ENCODE measurements at places on chromosomes 2 and 18.

DNA sequence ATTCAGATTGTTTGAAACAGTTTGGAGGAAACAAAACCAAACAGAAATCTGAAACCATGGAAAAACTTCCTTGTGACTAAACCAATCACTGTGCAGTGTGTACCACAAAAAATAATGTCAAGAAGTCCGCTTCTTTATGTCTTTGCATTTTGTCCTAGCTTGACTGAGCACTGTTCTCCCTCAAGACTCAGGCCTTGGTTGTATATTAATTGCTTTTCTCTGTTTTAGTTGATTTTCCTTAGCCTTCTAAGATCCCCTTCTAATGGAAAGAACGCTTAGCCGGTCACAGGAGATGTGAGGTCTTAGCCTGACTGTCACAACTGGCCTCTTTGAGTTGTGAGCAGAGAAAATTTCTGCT is 56.6 kb downstream of the LCLAT1 start:
- no peak for DNase-seq

DNA sequence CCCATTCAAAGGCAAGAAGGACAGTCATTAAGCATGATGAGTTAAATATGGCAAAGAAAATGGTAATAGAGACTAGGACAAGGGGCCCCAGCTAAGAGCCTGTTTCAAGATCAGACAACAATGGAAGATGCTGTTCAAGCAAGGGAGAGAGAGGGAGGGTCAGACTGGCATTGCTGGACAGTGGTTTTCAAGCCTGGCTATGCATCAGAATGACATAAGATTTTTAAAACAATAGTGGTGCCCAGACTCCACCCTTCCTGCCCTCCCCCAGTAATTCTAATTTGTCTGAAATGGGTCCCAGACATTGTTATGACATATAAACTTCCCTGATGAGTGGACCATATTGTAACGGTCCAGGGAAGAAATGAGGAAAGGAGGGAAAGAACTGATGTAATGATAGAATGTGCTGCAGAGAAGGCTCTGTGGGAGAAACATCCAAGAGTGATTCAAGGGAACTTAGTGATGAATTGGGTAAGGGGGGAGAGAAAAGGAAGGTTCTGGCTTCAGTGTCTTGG is 112.9 kb upstream of the TRIB2 start:
- no peak for DNase-seq

- DNase-seq, result no peak
Measured at GRCh38 chr2:227036527-227036926, 127.5 kb downstream of the COL4A4 start.

DNA sequence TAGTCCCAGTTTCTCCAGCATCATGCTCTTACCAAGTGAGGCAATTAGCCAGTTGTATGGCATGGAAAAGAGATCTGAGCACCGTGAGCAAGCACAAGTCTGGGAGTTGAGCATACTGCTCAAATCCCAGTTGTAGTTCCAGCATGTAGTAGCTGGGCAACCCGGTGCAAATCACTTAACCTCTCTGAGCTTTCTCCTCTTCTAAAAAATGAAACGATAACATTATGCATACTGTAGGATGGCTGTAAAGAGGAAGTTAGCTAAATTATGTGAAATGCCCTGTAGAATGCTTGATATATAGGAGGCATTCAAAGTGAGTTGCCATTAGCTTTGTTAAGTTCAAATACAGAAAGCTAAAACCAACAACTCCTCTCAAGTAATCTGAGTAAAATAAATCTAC is 164.0 kb upstream of the ZEB2 start:
- DNase-seq, result no peak

DNA sequence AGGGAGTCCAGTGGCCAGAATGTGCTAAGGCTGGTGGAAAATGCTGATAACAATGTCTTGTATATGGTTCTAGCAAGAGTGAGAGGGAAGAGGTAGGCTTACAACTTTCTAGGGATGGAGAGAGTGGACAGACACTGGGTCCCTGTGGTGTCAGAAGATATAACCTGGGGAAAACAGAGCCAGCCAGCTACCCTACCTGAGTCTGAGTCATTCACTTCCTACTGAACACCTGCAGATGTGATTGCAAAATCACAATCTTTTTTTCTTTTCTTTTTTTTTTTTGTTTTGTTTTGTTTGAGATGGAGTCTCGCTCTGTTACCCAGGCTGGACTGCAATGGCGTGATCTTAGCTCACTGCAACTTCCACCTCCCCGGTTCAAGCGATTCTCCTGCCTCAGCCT is 7.3 kb downstream of the TET3 start:
- DNase-seq, result no peak

DNA sequence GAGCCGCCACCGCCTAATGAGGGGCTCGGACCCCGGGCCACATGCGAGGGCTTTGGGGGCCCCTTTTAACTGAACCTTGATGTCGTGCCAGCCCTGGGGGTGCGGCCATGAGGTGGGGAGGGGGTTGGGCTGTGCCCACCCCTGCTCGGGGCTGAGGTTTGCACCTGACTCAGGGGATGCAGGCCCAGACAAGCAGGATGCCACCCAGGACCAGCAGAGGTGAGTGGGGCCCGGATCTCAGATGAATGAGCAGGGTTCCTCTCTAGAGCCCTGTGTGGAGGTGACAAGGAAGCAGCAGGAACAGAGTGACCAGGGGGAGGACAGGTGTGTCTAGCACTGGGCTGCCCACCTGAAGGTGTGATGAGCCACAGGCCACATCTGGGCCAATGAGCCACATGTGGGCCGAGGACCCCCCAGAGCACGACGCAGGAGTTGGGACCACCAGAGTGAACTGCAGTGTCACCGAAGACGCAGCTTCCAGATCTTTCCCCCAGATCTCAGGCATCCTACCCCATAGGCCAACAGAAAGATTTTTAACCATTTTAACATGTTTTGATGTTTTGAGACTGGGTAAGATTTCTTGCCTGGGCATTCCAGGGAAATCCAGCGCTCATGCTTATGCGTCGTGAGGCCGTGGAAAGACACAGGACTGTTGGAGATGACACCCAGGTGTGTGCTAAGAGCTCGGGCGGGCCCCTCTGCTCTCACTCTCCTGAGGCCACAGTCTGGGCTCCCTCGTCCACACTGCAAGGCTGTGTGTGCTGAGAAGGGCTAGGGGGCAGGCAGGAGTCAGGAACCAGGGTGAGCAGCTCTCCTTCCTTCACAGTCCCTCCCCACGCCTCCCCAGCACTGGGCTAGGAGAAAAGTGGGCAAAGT is 73.6 kb downstream of the DDX1 start:
- DNase-seq, result no peak

DNA sequence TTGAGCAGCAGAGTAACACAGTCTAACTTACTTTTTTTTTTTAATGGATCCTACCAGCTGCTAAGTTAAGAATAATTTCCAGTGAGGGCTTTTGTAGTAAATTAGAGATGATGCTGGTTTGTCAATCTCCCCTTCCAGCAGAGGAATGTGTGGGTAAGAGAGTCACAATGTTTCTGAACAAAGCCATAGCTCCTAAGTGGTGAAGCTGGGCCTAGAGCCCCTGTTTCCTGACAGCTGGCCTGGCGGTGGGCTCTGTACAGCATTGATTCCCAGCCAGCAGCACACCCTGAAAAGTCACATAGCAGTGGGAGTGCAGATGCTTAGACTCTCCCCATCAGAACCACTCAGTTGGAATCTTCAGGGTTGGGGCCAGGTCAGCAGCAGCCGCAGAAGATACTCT is 24.4 kb downstream of the CAPG start:
- DNase-seq, result no peak

DNA sequence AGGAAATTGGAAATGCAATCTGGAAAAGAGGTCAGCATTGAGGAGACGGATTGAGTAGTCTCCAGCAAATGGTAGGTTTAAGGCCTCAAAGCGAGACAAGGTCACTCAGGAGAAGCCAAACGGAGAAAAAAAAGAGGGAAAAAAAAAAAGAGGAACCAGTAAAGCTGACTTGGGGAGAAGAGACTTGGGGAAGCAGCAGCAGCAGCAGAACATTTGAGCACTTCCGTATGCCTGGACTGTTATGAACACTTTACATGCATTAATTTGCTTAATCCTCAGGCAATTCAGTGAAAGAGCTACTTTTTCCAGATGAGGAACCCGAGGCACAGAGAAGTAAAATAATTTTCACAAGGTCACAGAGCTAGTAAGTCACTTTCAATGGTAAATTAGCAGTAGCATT is 81.3 kb downstream of the OSBPL6 start:
- no peak for DNase-seq

DNA sequence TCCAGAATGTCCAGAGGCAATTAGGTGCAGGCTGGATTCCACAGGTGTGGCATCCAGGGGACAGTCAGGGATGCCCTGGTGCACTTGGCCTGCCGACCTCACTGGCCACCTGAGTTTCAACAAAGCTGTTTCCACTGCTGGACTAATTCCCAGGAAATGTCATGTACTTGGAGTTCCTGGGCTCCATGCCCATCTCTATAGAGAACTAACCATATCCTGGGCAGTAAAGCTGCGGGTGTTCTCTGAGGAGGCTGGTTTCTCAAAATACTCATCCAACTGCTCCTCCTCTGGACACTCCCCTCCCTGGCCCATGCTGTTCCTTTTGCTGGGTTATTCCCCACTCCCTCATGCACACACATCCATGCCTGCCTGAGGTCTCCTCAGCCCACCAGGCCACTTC is 161.9 kb upstream of the SKOR2 start:
- no peak for DNase-seq

GRCh38 chr2:7692657-7693161 is 775.5 kb downstream of the RNF144A start:
- DNase-seq, result no peak

DNA sequence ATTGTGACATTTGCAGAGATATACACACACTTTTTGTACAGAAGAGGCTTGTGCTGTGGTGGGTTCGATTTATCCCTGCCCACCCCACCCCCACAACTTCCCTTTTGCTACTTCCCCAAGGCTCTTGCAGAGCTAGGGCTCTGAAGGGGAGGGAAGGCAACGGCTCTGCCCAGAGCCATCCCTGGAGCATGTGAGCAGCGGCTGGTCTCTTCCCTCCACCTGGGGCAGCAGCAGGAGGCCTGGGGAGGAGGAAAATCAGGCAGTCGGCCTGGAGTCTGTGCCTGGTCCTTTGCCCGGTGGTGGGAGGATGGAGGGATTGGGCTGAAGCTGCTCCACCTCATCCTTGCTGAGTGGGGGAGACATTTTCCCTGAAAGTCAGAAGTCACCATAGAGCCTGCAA is 40.0 kb downstream of the STEAP3 start:
- no peak for DNase-seq

DNA sequence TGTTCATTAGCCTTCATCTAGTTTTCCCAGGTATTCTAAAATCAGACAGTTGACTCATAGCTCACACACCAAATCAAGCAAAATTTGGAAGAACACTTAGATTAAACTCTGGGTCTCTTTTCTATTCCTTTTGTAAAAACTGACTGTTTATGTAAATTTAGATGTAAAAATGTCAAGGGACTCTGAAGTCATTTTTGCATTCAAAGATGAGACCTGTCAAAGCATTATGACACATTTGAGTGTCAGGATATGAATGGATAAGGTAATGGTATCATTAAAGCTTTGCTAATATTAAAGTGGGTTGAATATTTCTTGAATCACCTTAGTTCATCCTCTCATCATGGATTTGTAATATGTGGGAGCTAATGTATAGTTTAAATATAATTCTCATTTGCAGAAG is 348.1 kb upstream of the NRXN1 start:
- DNase-seq, result no peak

GRCh38 chr2:235592836-235593235 is 99.0 kb downstream of the AGAP1 start:
- DNase-seq, result no peak

GRCh38 chr2:191020742-191021381 is 6.9 kb upstream of the STAT1 start:
- peak; percentile 63 for DNase-seq

DNA sequence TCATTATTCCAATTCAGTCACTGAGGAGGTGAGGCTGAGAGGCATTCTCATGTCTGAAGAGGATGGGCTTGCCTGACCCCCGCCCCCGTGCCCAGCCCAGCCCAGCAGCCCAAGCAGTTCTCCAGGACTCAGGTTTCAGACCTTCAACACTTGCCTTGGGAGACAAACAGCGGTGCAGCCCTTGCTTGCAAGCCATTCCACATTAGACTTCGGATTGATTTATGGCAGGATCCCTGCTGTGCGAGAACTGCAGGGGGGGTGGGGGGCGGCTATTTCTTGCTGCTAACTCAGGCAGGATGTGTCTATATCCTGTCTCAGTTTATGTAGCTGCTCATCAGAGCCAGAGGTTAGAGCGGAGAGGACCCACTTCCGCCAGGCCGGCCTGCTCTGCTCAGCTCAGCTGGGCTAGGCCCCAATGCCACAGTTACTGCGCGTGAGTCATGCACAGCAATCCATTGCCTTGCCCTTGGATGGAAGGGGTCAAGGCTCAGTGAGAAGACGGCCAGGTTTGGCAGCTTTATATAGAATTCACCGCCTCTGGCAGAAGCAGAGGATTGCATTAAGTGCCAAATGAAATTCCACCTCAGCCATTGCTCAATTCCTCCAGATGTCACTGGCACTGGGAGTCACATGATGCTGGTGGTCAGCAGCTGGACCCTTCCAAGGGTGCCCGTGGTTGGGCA is 1.8 kb downstream of the GYPC start:
- no peak for DNase-seq

GRCh38 chr2:122866095-122866494 is 1110.6 kb downstream of the TSN start:
- DNase-seq, result no peak

- no peak for DNase-seq
Measured at GRCh38 chr2:108377401-108377800, 353 bp upstream of the SULT1C4 start.

- no peak for DNase-seq
Measured at GRCh38 chr2:237797253-237797652, 1.3 kb upstream of the RBM44 start.

DNA sequence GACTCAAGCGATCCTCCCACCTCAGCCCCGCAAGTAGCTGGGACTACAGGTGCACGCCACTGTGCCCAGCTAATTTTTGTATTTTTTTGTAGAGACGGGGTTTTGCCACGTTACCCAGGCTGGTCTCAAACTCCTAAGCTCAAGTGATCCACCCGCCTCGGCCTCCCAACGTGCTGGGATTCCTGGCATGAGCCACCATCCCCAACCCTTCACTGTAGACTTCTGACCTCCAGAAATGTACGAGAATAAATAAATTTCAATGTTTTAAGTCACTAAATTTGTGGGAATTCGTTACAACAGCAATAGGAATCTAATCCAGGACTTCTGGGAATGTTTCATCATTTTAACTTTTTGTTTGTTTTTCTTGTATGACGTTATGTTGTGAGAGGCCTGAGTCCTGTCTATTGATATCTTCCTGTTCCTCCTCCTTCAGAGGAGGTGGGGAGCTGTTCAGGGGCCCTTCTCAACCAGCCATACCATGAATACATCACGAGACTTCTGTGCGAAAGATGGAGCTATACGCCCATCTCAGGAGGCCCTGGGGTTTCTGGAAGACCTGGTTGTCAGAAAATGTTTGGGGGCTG is 40.0 kb downstream of the TEX44 start:
- DNase-seq, result no peak

GRCh38 chr2:176122052-176122682 is 352 bp upstream of the HOXD9 start:
- no peak for DNase-seq

GRCh38 chr2:132256251-132256902 is 94.6 kb upstream of the ANKRD30BL start:
- no peak for DNase-seq

GRCh38 chr2:191691016-191691735 is 13.2 kb downstream of the NABP1 start:
- peak; percentile 41 for DNase-seq

- no peak for DNase-seq
Measured at GRCh38 chr18:54169431-54170403, 54.8 kb downstream of the MBD2 start.

Data from NCI-H526 treated with DMSO at 0.1 percent for 48 hours (cell line).